ENCODE measurements at places on chromosomes 11 and 22.

- no peak for DNase-seq
Observed at GRCh38 chr11:2793701-2794045, 91.9 kb downstream of the CDKN1C start.

- no peak for DNase-seq
Observed at GRCh38 chr22:25797498-25798290, 55.7 kb downstream of the MYO18B start.

DNA sequence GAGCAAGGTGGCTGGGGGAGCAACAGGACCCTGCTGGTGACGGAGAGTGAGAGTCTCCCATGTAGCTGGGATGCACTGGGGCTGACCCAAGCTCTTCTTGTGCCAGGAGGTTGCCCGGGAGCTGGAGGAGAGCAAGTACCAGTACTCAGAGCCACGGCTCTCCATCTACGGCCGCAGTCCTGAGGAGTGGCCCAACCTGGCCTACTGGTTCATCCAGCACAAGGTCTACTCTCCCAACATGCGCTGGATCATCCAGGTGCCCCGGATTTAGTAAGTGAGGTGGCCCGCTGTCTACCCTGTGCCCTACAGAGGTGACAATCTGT lies 40.4 kb downstream of the AMPD3 start:
- DNase-seq: no peak

DNA sequence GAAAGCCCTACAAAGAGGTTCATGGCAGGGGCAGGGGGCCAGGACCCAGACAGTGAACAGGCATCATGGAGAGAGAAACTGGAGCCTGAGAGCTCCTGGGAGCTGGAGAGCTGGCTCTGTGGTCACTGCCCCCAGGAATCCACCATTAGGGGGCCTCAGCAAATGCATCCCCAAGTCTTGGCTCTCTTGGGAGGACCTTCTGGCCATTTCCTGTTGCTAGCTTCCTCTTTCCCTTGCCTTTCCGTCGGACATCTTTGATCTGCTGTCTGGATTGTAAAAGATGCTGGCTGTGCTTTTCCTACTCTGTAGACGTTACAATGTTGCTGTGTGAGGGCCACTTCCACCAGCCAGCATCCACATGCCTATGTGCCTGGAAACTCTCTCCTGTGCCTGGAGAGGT lies 7.1 kb upstream of the CRYBB2 start:
- DNase-seq: no peak

GRCh38 chr22:27344546-27344945 lies 457.0 kb downstream of the MN1 start:
- DNase-seq: no peak

DNA sequence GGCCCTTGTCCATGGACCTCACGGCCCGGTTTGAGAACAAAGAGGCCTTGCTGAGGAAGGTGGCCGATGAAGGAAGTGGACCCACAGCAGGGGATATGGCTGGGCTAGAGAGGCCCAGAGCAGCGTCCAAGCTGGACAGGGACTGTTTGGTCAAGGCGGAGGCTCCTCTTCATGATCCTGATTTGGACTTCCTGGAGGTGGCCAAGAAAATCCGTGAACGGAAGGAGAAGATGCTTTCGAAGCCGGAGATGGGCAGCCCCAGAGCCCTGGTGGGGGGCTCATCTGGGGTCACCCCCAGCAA lies 76.3 kb downstream of the KIAA1671 start:
- DNase-seq: no peak

DNA sequence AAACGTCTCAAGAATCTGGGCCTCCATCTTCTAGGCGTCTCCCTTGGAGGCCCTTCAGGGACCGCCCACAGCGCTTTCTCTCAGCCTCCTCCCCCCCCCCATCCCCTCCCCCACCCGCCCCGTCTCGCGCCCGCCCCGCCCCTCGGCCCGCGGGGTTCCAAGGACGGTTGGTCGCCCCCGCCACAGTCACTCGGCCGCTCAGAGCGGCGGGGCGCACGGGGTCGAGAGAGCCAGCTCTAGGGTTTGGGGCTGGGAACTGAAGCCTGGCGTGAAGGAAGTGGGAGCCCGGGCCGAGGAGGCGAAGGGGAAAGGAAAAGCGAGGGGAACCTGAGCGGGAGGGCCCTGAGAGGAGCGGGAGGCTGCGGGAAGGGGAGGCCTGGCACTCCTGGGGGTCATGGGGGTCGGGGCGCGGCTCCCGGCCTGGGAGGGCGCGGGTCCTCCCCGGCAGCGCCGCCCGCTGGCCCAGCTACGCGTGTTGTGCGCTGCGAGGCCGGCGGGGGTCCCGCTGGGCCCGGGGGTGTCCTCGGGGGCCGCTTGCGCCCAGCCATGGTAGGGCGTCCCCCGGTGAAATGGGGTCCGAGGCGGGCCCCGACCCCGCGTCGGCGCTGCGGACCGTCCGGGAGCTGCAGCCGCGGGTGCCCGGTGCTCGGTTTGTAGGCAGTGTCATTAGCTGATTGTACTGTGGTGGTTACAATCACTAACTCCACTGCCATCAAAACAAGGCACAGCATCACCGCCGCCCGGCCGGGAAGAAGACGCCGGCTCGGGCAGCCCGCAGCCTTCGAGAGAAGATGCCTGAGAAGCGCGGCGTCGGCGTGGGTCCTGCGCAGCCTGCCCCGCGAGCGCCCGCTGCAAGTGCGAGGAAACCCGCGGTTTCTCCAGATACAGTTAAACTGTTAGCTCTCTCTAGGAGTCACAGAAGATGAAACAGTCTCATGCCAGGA lies at the start of gene BTG4:
Gene BTG4 (minus strand): TSS at position 91 of the 944 bp plus-strand sequence. CDS start 13,610 bp downstream, outside the sequence.
- DNase-seq: no peak

All from NCI-H1417 treated with DMSO at 0.1 percent for 48 hours (cell line).